ENCODE measurements at places on chromosomes 4 and X. TPM values are rescaled to one million over a fixed set of nuclear protein-coding genes. Genes with fewer than 3 reads are reported as not detected.

DNA sequence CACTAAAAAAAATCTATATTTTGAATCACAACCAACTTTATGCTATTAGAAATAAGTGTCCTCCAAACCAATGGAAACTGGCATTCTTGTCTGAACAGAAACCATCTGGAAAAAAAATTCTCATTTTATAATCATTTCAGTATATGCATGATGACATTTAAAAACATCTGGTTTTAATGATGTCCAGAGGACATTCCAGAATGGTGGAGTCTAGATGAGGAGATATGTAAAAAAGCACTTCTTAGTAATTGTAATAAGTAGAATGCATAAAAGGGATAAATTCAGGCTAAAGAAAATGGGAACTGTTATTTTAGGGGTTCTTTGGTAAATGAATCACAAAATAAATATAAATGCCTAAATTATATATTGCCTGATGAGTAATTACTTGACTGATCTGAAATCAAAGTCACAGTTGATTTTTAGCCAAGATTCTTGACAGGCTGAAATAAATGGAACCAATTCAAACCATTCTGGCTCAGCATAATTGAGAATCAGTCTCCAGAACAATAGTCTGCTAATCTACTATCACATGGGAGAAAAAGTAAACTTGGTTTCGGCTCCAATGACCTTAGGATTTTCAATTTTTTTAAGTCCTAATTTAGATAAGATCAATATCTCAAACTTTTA is 636.6 kb downstream of the FAT4 start:
- peak; percentile 78 for DNase-seq

- DNase-seq = no peak
Observed at GRCh38 chr4:1521821-1522361, 115.6 kb upstream of the NKX1-1 start.

DKC1 gene
- 35.7 TPM for polyA plus RNA-seq

DNA sequence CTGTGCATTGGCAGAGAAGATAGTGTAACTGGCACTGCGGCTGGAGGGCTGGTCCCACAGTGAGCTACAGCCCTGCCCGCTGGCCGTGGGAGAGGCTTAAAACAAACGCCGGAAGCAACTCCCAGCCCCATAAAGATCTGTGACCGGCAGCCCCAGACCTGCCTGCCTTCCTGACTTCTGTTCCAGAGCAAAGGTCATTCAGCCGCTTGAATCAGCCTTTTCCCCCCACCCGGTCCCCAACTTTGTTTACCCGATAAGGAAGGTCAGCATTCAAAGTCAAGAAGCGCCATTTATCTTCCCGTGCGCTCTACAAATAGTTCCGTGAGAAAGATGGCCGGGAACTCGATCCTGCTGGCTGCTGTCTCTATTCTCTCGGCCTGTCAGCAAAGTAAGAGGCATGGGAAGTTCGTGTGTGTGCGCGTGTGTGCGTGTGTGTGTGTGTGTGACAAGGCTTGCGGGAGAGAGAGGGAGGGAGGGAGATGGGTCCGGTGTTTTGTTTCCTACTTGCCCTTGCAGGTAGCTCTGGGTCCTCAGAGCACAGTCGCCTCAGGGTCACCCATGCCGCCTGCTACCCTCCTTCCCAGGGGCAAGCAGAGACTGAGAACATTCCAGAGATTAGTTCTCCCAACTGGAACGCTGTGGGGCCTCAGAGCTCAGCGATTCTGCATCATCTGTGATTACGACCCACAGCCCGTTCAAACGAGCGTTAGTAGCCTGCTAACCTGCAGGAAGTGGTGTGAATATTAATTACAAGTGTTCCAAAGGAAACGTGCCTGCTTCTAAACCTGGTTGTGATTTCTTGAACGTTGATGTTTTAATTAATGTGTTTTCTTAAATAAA is at the start of gene MGST2:
Gene MGST2 (plus strand): TSS at position 130 of the 840 bp plus-strand sequence. CDS start 201 bp downstream, at position 331.
- DNase-seq = no peak

Data from forelimb muscle (tissue), 1 donor.